ENCODE measurements at places on chromosomes 16 and 17.

DNA sequence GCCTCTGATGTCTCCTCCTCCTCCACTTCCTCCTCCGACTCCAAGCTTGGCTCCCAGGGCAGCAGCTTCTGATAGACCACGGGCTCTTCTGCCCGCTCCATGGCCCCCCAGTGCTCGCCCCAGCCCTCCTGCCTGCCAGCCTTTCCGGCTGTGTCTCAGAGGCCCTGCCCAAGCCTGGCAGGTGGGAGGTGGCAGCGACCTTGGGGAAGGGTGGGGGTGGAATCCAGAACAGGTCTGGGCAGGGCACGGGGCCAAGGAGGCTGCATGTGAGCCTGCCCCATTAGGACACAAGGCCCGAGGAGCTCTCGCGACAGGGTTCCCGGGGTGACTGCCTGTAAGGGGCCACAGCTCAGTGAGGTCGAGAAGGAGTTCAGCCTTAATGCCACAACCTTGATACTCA is at the start of gene GGT6:
Gene GGT6 (minus strand): TSS at position 157 of the 400 bp plus-strand sequence. CDS start 56 bp downstream, at position 101.
- no peak for DNase-seq

GRCh38 chr17:17001874-17002520 is 30.1 kb upstream of the TNFRSF13B start:
- no peak for DNase-seq

GRCh38 chr17:67531291-67531690 is 154.2 kb downstream of the PITPNC1 start:
- DNase-seq: peak; percentile 22

DNA sequence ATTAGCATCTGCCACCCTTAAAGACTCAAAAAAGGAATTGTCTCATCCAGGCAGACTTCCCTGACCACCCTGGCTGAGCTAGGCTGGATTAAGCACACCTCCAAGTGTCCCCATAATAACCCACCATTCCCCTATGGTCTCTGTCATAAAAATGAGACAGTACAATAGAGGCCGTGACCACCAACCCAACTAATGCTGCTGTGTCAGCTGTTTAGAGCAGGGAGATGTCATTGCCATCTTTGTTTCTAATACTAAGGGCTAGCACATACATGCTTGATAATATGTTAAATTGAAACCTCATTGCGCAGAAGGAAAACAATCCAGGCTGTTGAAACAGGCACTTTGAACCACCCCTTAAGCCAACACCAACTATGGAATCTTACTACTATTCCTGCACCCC is 7.2 kb upstream of the ADAMTS18 start:
- DNase-seq: no peak

- no peak for DNase-seq
These were observed 43.9 kb downstream of the MEAK7 start for GRCh38 chr16:84460406-84461028.

GRCh38 chr17:73096211-73096610 is 3.7 kb upstream of the SLC39A11 start:
- no peak for DNase-seq

GRCh38 chr16:46620266-46621005 is 743 bp downstream of the SHCBP1 start:
- no peak for DNase-seq

- DNase-seq: no peak
These were observed 344.9 kb downstream of the CPPED1 start for GRCh38 chr16:12458591-12459358.

DNA sequence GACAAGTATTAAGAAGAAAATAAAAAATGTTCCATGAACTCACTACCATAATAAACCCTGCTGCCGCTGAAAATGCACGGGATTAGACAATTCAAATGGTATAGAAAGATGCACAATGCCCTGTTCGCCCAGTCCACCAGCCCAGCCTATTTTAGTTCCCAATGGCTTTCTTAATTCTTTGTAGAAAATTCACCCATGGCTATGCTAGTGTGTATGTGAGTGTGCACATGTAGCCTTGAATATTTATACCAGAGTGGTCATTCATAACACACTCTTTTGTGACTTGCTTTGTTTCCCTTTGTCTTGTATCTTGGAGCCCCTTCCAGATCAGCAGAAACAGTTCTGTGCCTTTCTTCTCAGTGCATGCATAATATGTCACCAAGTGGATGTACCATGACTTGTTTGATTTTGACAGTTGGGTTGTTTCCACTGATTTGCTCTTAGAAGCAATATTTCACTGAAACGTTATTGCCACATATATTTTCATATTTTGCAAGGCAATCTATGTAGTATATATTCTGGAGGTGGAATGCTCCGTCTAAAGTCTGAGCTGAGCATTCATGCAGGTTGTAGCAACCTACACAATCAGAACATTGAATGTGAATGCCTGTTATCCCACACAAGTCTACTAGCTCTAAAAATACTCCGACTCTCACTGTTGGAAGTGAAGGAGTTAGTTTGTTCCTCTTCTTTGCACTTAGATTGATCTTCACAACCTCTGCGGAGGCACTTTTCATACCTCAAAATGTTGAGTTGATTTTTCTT is 383.0 kb upstream of the EEF2KMT start:
- DNase-seq: no peak

DNA sequence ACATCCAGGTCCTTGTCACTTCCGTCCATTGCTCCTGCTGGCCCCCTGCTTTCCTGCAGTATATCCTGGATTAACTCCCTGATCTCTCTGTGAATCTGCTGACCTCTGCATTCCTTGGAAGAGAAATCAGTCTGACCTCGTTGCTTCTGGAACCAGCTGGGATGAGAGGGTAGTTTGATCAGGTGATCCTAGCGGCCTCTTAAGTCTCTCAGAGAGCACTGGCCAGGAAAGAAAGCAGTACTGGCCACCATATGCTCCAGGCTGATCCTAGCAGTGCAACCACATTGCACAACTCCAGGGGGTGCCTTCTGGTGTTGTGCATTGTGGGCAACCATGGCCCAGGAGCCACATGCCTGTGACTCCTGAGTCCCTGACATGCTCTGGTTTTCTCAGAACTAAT is 79.2 kb downstream of the ARHGAP23 start:
- no peak for DNase-seq

GRCh38 chr16:4681471-4682083 is 11.8 kb upstream of the NUDT16L1 start:
- no peak for DNase-seq

DNA sequence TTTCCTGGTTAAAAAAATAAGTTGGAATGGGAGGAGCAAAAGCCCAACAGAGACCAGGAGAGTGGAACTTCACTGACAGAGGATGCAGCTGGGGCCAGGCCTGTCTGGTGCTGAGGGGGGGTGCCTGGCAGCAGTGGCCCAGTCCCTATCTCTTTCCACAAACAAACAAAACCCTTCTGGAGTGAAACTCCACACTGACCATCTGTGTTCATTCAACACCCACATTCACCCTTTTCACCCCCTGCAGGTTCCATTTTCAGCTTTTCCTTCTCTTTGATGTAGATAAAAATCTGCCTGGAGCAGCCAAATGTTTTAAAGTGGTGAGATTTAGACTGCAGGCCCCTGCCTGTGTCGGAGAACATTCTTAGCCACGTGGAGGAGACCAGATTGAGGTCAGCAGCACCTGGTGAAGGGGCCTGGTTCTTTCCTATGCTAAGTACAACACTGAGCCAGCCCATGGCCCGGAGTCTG is 161.4 kb upstream of the CDH11 start:
- no peak for DNase-seq

DNA sequence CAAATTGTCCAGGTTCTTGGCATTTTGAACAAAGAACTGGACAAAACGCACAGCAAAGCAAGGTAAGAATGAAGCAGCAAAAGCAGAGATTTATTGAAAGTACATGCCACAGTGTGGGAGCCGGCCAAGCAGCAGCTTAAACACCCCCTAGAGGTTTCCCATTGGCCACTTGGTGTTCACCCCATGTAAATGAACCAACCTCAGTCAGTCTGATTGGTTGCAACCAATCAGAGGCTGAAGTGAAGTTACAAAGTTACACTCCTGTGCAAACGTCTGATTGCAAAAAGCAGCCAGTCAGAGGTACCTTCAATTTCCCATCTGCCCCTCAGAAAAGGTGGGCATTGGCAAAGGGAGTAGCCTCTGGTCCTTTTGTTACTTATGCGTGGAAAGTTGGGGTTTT is 8.8 kb upstream of the ZNF263 start:
- DNase-seq: no peak

DNA sequence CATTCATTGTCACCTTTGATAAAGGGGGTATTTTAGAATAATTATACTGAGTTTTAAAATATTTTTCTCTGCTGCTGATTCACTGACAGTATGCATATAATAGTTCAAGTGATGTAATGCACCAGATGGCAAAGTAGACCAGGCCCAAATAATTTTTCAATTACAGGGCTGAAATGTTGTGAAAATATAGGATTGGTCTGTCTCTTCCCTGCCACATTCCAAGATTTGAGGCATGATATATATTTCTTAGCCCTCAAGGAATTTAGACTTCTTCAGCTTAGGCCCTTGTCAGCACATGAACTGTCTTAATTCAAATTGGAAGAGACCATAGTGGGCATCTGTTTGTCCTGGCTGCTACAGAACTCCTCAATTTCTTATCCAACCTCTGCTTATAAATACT is 39.2 kb upstream of the SLC12A3 start:
- DNase-seq: no peak
